ENCODE measurements at places on chromosomes 16 and 17.

DNA sequence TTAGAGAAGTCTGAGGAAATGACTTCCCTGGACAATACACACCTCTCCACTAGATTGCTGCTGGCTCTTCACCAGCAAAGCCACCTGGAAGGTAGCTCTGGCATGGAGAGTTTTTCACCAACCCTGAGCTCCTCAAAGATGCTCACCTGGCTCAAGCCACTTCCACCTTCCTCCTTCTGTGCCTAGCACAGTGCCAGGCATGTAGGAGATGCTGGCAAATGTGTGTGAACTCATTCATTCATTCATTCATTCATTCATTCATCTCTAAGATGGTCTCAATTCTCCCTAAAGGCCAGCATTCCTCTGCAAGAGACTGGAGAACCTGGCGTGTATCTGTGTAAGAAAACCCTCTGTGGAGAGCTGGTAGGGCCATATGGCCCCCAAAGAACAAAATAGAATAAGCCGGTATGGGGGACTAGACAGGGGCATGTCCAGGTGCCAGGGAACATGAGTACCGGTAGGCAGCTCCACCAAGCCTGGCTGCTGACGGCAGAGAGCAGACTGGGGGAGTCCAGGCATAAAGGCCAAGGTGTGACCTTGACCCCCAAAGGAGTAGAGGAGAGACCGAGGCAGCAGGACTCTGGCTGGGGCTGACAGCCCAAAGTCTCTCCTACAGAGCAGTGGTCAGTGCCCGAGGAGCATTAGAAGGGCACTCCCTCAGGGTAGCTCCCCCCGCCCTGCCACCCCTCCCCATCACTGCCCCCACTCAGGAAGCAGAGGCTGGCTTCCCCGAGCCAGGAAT is 132.2 kb upstream of the TNRC6C start:
- H3K27me3 ChIP-seq, result no peaks in the 10 kb centered on the region
- no peak overlapping the region for H3K27ac ChIP-seq
- no peak overlapping the region for H3K4me3 ChIP-seq
- H3K36me3 ChIP-seq, result no peaks in the 10 kb centered on the region
- peaks cover 17% of the 10 kb centered on the region for H3K4me1 ChIP-seq

GRCh38 chr17:3639981-3640596 is 3.5 kb downstream of the CTNS start:
- H3K4me3 ChIP-seq, result no peak overlapping the region
- no peaks in the 10 kb centered on the region for H3K27me3 ChIP-seq
- DNase-seq, result no peak
- no peaks in the 10 kb centered on the region for H3K36me3 ChIP-seq
- peaks cover 7% of the 10 kb centered on the region for H3K4me1 ChIP-seq

DNA sequence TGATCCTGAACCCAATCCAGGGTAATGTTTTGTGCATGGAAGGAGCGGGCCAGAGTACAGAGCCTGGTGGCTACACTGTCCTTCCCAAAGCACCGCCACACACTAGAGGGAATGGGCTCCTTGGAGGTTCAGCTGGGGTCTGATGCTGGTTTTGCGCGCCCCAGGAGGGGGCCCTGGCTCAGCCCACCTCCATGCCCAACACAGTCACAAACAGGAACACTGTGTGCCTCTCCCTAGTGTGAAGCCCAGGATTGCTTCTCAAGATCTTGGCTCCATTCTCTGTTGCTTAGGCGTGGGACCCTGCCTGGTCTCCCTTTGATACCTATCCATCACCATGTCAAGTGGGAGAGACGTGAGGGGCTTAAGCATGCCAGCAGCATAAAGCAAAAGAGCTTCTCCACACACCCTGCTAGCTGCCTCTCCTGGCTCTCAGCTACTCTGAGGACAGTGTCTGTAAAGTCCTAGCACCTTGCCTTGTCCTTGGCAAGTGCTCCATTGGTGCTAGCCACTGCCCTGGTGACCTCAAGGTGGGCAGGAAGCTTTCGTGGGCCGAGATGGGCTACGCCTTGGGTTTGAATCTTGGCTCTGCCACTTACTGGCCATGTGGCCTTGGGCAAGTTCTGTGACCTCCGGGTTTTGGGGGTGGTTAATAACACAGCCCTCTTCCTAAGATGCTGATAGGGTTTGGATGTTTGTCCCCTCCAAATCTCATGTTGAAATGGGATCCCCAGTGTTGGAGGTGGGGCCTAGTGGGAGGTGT is 122.2 kb downstream of the C16orf78 start:
- peaks cover 8% of the 10 kb centered on the region for H3K4me1 ChIP-seq
- H3K27ac ChIP-seq, result no peak overlapping the region
- no peak overlapping the region for H3K4me3 ChIP-seq
- H3K27me3 ChIP-seq, result no peaks in the 10 kb centered on the region
- H3K36me3 ChIP-seq, result no peaks in the 10 kb centered on the region

DNA sequence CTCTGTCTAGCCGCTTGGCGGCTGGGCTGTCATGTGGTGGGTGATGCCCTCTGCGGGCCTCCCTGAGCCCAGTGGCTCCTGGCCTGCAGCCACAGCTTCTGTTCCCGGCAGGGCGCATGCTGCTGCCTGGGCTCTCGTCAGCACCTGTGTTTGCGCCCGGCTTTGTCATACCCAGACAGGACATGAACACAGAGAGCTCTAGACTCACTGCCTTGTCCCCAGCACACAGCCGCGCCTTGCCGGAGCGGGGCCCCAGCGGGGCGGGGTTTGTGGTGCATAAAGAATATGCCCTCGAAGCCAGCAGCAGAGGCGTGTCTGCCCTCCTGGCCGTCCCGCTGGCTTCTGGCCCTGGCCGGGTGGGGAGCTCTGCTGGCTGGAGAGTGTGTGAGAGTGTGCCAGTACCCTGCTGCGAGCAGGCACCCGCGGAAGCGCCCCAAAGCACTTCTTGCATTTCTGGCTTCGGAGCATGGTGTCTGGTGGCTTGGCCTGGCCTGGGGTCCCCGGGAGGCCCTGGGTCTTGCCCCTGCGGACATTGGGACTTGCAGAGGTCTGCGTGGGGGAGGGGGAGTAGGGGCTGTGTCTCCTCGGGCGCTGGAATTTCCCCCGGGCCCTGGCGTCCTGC is 14.4 kb downstream of the ASPSCR1 start:
- no peaks in the 10 kb centered on the region for H3K36me3 ChIP-seq
- H3K27me3 ChIP-seq, result no peaks in the 10 kb centered on the region
- DNase-seq, result peak; percentile 91
- H3K27ac ChIP-seq, result peak overlapping the region; percentile 64
- no peak overlapping the region for H3K4me3 ChIP-seq

DNA sequence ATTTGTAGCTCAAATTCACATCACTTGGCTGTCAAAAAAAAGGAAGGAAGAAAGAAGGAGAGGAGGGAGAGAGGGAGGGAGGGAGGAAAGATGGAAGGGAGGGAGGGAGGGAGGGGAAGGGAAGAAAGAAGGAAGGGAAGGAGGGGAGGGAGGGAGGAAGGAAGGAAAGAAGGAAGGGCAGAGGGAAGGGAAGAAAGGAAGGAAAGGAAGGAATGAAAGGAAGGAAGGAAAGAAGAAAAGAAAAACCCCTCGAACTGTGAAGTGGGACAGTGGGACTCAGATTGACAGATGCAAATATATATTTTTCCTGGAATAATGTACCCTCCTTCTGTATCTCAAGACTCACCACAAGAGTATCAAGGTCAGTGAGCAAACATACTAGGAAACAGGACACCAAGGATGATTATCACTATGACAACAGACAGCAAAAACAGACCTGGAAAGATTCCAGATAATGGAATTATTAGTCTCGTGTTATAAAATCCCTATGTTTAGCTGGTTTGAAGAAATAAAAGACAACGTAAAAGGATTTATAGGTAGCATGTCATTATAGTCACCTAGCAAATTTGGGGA is 24.2 kb upstream of the ABCA3 start:
- H3K36me3 ChIP-seq, result no peaks in the 10 kb centered on the region
- no peak for DNase-seq
- H3K4me3 ChIP-seq, result no peak overlapping the region
- no peaks in the 10 kb centered on the region for H3K4me1 ChIP-seq
- H3K27me3 ChIP-seq, result peaks cover 19% of the 10 kb centered on the region

- DNase-seq, result no peak
- H3K27ac ChIP-seq, result no peak overlapping the region
- H3K27me3 ChIP-seq, result peaks cover 56% of the 10 kb centered on the region
- H3K4me1 ChIP-seq, result peaks cover 18% of the 10 kb centered on the region
Measured at GRCh38 chr16:87586201-87586782, 16.0 kb upstream of the JPH3 start.

DNA sequence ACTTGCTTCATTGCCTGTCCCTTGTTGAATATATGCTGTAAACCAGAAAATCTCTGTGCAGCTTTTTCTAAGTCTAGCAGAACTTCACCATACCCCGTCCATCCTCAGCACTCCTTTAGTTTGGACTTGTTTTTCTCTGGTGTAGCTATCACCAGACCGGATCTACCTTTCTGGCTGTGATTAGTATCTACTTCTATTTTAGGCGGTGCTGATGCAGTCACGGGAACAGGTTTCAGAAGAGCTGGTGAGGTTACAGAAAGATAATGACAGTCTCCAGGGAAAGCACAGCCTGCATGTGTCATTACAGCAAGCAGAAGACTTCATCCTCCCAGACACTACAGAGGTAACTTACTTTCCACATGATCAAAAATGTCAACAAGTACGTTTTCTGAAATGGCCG is 46.4 kb downstream of the NUP88 start:
- DNase-seq, result no peak
- no peaks in the 10 kb centered on the region for H3K36me3 ChIP-seq
- H3K27ac ChIP-seq, result no peak overlapping the region

GRCh38 chr17:59534583-59534982 is 30.8 kb upstream of the DHX40 start:
- H3K27ac ChIP-seq, result no peak overlapping the region
- no peaks in the 10 kb centered on the region for H3K27me3 ChIP-seq
- no peak overlapping the region for H3K4me3 ChIP-seq
- H3K36me3 ChIP-seq, result no peaks in the 10 kb centered on the region
- no peaks in the 10 kb centered on the region for H3K4me1 ChIP-seq
- DNase-seq, result no peak

DNA sequence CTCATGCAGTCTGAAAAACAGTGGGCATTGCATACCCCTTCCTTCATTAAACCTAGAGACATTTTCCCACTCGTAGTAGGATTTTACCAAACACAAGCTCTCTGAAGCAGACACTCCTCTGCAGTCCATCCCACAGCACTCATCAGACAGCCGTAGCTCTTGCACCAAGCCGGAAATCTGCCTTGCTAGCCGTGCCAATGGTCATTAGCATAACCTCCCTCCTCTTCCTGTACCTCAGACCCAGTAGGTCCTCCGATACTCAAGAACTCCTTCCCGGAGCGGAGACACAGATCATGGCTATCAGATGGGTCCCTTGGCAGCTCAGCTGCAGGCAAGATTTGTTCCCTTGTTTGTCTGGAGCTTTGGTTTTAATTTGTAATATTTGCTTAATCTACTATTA is 483.1 kb upstream of the PSMD7 start:
- H3K36me3 ChIP-seq, result no peaks in the 10 kb centered on the region
- H3K27me3 ChIP-seq, result no peaks in the 10 kb centered on the region
- no peak for DNase-seq
- H3K27ac ChIP-seq, result no peak overlapping the region
- H3K4me1 ChIP-seq, result no peaks in the 10 kb centered on the region
- no peak overlapping the region for H3K4me3 ChIP-seq

Measured in transverse colon (tissue), 4 donors.